Jurkat, Clone E6-1 (cell line): ENCODE measurements at places on chromosomes 12 and 14.

GRCh38 chr12:88435334-88436076 is 144.8 kb downstream of the KITLG start:
- DNase-seq, result no peak

- no peak for DNase-seq
These were observed 96.3 kb downstream of the ST8SIA1 start for GRCh38 chr12:22238211-22238610.

- DNase-seq, result no peak
These were observed 84.0 kb downstream of the PRMT8 start for GRCh38 chr12:3574986-3575385.

- no peak for DNase-seq
These were observed 2.2 kb downstream of the PLEKHG6 start for GRCh38 chr12:6312529-6313325.

- no peak for DNase-seq
These were observed 12.6 kb downstream of the CFL2 start for GRCh38 chr14:34701808-34702207.

DNA sequence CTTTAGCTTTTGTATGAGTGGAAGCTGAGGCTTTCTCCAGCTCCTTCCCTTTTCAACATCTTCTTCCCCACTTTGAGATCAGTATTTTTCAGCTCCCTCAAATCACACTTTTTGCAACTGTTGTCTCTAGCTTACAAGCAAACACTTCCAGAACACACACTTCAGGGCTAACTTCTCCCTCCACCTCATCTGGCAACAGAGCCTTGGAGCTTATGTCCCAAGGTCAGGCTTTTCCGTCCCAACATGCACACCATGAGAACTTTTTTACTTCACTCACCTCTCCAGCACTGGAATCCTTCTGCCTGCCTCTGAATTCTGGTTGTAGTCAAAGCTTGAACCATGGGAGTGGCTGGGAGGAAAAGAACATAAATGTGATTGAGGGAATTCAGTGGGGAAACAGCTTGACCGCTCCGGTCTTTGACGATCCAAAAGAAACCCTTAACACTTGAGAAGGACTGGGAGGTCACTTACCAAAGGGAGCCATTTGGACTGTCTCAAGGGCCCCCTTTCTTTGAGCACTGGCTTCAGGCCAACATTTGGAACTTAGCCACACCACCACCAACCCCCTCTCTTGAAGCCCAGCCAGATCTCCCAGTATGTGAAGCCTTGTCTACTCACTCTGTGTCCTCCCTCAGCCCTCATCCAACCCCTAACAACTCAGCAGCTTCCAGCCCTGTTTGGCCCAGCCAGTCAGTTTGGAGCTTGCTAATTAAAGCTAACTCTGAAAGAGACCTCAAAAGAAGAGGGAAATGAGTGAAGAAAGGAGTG is 3.9 kb upstream of the BLOC1S1 start:
- DNase-seq, result no peak
